Daoy (cell line): ENCODE measurements at places on chromosomes 4 and X. TPM values are rescaled to one million over a fixed set of nuclear protein-coding genes. Genes with fewer than 3 reads are reported as not detected.

DNA sequence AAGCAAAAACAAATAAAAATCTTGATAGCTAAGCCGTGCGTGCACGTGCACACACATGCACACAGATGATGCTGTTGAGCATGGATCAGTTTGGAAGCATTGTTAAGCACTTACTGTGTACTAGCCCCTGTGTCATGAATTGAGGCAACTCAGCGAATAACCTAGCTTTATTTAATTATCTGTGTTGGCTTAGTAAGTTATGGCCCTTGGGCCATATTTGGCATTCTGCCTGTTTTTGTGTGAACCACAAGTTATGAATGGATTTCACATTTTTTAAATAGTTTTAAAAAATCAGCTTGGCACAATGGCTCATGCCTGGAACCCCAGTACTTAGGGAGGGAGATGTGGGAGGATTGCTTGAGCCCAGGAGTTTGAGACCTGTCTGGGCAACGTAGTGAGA, 113.6 kb upstream of the CBLL2 start:
- DNase-seq = no peak

Gene MAGEA2B
- total RNA-seq = 45.1 and 48.6 TPM in 2 replicates

DNA sequence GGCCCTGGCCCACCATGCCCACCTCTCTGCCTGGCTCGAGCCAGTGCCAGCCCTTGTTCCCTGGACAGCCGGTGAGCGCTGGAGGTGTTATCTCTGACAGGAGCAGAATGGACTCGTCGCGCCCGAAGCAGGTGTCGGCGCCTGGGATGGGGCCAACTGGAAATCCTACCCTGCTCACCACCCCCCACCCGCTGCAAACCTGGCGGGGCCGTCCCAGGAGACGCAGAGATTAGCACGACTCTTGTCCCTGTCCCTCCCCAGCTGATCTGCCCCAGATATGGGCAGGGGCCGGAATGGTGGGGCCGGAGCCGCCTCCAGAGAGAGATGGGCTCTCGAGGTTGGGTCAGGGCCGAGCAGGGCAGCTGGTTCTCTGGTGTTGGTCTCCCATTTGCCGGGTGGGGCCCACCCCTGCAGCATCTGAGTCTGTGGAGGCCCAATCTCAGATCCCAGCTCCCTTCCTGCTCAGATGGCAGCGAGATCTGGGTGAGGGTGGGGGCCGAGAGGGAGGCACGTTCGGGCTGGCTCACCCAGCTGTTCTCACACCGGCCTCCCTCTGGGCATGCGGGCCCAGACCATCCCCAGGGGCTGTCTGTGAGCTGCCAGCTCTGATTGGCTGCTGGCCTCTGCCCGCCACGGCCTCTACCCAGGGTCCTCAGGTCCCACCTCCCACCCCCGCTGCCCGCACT, 20.1 kb upstream of the FGFR3 start:
- no peak for DNase-seq

DNA sequence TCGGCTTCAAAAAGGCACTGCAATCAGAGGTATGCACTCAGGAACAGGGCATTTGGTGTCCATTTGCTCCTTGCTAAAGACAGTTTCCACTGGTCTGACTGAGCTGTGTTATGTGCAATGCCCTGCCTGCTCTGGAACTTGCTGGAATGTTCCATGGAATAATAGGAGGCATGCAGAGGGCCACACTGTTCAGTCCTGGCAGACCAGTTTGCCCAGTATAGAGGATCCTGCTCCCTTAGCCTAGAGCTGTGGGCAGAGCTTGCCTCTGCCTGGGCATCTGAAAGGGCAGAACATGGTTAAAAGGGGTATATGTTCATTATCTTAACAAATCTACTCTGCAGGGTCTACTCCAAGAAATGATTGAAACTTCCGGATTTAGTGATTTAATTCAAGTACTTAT, 27.8 kb upstream of the CD99L2 start:
- no peak for DNase-seq

GRCh38 chrX:151359341-151359740, 37.7 kb upstream of the VMA21 start:
- no peak for DNase-seq

Gene DRD5
- total RNA-seq = not detected in 2 replicates

Gene TBX22
- not detected in 2 replicates for total RNA-seq

Gene IL15
- total RNA-seq = 1.5 and 3.4 TPM in 2 replicates

DNA sequence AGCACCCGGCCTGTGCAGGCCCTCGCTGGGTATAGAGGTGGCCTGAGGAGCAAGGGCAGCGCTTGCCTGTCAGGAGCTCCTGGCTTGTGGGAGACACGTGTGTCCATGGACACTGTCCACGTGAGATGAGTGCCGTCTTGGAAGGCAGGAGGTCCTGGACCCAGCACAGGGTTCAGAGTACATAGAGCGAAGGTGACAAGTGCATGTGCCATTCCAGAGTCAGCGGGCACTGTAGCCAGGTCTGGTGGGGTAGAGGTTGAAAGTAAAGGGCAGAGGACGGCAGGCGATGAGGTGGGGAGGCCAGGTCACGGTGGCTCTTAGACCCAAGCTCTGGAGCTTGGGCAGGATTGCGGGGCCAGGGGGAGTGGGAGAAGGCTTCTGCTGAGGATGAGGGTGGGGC, 28.4 kb upstream of the TADA2B start:
- DNase-seq = no peak

DNA sequence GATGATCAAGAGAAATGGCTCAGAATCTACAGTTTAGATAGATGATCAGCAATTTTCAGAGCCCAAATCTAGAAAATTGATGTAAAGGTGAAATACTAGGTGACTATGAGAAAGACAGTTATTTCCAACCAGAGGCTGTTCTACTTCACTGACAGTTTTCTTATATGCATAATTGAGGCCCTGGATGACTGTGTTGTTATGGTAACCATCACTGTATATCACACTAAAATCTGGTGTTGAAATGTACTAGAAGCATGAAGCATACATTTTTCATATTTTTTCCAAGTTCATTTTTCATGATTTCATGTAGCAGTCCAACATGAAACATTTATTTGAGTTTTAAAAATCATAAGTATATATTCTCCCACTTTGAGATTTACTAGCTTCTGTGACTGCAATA, 87.4 kb downstream of the ATXN3L start:
- no peak for DNase-seq

GRCh38 chr4:164526933-164527583, 226.9 kb upstream of the SMIM31 start:
- no peak for DNase-seq

DNA sequence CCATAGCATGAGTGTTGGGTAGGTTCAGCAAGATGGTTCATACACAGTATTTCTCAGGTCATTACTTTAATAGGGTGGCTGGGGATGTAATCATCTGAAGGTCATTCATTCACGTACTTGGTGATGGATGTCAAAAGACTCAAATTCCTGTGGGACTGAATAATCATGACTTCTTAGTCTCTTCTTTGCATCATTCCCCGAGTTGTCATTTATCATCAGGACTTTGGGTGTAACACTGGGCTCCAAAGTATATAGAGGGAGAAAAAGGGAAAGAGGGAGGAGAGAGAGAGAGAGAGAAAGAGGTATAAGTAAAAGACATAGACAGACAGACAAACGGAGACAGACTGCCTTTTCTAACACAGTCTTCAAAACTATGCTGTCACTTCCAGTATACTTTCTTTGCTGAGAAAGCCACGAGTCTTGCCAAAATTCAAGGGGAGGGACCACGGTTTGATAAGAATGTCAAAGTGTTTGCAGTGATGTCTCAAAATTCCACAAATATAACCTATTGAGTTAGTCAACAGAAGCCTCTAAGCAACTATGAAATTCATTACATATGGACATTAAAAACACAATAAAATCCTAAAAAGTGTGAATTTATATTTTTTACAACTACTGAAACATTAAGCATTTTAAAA, 55.9 kb downstream of the UGT2A3 start:
- DNase-seq = no peak

DNA sequence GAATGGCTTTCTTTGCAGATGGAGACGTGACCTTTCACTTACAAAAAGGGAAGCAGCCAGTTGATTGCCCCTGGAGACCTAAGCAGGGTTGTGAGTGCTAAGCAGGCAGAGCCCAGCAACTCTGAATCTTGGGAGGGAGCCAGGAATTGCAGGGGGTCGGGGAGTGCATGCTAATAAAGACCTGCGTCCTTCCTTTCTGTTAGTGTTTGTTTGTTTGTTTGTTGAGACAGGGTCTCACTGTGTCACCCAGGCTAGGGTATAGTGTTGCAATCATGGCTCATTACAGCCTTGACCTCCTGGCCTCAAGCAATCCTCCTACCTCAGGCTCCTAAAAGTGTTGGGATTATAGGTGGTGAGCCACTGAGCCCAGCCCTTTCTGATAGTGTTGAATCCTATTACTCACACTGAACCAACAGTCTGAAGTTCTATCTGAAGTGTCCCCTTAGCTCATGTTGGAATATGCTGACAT, 137.4 kb downstream of the CEP135 start:
- peak; percentile 9 for DNase-seq

DNA sequence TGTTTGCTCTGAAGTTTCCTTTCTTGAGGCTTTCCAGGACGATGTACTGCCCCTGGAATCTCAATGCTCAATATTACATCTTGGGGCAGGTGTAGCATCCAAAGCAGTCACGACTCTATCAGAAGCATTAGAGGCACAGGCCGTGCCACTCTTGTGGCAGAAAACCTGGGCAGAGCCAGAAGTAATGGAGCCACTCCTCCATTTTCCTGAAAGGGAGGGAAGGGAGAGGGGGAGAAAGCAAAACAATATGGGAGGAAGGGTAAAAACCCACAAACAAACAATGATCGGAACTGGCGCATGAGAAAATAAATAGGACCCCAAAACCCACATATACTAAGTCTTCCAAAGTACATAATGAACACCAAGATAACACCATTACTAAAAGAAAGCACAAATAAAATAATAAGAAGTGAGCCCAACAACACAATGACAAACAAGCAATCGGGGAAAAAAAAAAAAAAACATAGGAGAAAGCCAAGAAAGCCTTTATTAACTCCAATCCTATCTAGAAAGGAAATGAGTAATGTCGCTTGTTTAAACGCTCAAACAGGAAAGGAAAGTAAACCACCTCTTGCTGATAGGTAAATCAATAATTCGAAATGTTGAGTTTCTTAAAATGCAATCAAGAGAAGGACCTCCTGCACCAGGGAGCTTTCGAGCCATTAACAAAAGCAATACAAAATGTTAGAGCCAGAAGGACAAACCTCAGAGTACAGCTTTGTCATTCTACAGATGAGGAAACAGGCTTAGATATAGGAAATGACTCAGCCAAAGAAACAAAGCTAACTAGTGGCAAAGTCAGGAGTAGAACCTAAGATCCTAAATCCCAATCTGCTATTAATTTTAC, 117.4 kb downstream of the ATRX start:
- peak; percentile 13 for DNase-seq

Gene GAGE2A
- 43.6 and 61.7 TPM in 2 replicates for total RNA-seq

- no peak for DNase-seq
Observed at GRCh38 chr4:163976588-163976987, 482.1 kb downstream of the TMA16 start.

Gene KCTD8
- total RNA-seq = not detected in 2 replicates

DNA sequence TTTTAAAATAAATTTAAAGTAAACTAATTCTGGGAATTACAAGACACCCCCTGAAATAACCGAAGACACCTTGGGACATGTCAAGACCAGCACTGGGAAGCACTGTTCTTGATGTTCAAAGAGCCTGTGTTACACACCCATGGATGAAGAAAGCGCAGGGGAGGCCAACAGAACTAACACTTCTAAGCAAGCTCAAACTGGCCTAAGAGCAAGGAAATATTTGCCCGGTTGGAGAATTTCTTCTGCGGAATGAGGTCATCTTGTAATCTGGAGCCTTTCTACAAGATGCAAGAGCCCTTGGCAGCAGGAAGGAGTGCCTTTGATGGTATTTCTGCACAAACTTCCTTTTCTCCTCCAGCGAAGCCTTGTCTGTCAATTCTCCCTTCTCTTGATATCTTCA, 9.3 kb upstream of the EFHC2 start:
- no peak for DNase-seq

GRCh38 chr4:90906239-90906638, 779.0 kb downstream of the CCSER1 start:
- DNase-seq = no peak

GRCh38 chr4:145494666-145495270, 13.1 kb downstream of the SMAD1 start:
- no peak for DNase-seq

- no peak for DNase-seq
Observed at GRCh38 chr4:184499996-184500395, 25.6 kb upstream of the IRF2 start.

DNA sequence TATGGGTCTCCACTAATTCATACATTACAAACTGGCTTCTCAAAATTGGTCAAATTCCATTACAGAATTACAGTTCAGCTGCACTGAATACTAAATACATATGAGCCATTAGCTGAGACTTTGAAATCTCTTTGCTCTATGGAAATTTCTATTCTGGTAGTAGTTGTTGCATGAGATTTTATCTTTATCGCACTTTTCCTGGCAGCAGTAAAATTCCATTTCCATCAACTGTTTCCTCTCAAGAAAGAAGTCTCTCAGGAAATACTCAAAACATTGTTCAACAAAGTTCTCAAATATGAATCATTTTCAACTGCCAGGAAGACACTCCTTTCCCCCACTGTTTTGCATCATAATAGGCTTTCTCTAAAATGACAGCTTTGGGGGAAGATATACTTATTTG, 51.3 kb downstream of the ATP11C start:
- DNase-seq = no peak

GRCh38 chrX:138748480-138748879, 37.0 kb upstream of the FGF13 start:
- DNase-seq = no peak

DNA sequence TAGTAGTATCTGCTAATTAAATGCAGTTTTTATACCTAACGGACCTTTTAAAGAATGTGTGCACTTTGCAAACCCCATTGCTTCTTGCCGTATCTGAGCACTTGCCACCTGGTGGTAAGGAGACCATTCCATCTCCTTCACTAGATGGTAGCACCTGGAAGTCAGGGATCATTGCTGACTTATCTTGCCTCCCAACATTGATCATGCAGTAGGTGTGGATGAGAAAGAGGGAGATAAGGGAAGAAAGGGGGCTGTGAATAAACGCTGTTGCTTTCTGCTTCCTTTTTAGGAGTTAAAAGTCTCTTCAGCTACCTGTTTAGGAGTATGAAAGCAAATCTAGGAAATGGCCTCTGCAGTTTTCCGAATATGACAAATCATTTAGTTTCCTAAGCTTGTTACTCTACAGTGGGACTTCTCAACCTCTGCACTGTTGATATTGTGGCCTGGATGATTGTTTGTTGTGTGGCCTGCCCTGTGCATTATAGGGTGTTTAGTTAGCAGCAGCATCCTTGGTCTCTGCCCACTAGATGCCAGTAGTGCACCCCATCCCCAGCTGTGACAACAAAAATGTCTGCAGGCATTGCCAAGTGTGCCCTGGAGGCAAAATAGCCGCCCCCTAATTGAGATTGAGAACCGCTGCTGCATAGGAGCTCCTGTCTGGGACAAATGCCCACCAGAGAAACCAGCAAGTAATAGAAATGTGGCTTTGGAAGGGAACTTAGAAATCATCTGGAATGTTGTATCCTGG, 38.8 kb downstream of the GAB1 start:
- DNase-seq = peak; percentile 12
